ENCODE measurements at places on chromosomes 3 and 15.

GRCh38 chr15:29418931-29419330 is 149.3 kb upstream of the NSMCE3 start:
- no peak for DNase-seq

DNA sequence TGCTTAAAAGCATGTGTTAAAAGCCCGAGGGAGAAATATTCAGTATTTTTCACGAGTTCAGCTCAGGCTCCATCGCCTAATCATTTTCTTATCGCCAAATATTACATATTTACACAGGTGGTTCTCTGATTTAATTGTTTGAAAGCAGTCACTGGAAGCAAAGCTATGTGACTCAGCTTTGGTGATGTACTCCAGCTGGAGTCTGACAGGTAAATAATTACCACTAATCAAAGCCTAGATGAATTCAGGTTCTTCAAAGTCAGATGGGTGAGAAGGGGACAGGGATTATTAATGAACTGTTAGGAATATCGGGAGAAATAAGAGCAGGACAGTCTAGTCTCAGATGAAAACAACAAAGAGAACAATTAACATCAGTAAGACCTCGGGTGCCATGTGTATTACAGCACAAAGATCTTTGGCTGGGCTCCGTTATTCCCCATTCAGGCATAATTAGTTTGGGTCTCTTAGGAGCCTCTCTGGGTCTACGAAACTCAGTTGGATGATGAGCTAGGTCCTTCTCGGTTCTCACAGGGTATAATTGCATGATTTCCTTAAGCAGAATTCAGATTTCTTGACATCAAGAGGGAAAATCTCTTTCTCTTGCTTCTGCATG is 331.7 kb upstream of the ADAMTS9 start:
- DNase-seq: no peak

DNA sequence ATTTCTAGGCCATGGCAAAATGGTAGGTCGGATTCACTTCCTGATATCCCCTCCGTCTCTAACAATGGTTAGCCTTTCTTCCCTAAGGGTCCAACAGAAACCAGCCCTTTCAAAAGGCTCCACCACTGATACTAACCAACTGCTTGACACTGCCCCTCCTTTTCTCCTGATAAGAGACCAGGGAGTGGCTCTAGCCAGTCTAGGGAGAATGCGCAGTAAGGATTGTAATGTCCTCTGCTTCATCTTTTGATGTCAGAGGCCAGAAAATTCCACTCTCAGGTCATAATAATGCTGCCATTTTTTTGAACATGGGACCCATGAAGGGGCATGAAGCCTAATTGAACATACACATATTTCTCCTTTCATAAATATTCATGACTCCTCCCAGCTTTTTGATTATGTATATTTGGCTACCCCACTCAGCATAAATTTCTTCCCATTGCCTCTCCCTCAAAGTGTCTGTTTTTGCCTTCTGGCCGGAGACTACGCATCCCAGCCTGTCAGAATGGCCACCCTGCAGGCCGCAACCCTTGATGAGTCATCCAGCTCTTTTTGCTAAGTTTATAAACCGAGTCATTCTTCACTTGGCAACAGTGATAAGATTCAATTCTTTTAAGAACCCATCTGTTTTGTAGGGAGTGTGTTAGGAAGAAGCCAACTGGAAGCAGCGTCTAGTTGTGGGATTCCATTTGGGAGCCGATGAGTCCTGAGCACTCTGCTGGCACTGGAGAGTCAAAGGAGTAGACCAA is 189.0 kb upstream of the MCTP2 start:
- no peak for DNase-seq

GRCh38 chr3:162170581-162170980 is 674.0 kb downstream of the OTOL1 start:
- DNase-seq: no peak

Data from kidney (tissue), 22 donors.